NCI-H446 (cell line): ENCODE measurements at places on chromosomes 4 and X.

GRCh38 chr4:18110099-18110498, 88.5 kb upstream of the LCORL start:
- no peak for DNase-seq

DNA sequence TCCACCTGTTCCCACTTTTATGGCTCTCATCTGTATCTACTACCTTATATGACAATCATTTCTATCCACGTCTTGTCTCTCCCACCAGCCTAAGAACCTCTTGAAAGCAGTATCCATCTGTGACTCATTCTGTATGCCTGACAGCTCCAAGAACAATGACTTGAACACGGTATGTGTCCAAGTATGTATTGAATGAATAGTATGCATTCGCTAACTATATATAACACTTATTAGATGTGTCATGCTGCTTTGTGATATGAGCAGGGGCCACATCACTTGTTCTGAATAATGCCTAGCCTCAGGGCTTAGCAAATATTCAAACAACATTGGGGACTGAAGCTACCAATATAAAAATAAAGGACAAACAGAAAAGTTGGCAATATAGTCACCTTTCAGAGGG, 4.9 kb downstream of the OPHN1 start:
- no peak for DNase-seq

DNA sequence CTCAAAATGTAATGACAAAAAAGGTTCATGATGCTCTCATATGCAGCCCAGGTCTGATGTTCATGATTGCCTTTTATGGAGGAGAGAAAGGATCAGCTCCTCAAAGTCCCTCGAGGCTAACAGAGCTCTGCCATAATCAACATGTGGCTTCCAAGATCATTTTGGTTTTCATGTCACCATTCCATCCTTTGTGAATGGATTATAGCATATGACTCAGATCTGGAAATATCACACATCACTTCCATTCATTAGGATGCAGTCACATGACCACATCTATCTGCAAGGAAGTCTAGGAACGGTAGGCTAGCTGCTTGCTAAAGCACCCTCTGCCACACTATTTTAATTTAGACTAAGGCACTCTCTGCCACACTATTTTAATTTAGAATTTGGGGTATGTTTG, 77.6 kb downstream of the COX18 start:
- no peak for DNase-seq

GRCh38 chrX:144293229-144293628, 409.4 kb downstream of the UBE2NL start:
- DNase-seq = no peak

DNA sequence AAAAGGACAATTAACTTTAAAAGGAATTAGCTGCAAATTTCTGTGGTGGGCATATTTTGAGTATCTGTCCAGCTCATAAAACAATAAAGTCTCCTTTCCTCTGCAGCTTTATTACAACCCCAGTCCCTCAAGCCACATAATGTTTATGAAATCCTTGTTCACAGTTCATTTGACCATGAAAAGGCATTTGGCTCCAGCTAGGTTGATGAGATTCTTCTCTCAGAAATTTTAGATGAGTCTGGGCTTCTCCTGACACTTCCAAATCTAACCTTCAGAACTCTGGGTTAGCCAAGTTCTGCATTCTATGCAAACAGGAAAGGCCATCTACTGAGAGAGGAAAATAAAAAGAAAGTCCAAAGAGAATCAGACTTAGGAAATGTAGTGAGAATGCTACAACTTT, 156.8 kb downstream of the GRXCR1 start:
- peak; percentile 20 for DNase-seq
